Kidney capillary endothelial cell (primary cell): ENCODE measurements at places on chromosomes 2 and 18.

DNA sequence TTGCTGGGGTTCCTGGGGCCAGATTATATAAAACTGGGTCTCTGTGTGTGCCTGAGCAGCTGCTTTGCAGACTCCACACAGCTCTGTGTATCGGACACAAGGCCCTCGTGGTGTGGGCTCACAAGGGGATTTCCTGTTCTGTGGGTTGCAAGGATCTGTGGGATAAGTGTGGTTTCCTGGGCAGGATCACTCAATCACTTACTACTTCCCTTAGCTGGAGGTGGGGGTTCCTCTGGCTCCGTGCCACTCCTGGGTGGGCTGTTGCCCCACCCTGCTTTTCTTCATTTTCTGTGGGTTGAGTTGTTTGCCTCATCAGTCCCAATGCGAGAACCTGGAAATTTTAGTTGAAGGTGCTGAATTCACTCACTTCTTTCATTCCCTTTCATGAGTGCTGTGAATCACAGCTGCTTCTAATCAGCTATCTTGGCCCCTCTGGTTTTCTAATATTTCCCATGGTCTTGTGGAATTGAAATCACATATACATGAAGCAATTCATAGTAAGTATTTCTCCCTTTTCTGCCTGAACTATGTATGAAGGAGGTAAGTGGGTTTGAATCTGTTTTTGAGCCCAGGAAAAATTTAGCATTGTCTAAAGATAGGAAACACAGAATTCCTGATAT, 196.3 kb downstream of the DCDC2C start:
- DNase-seq = no peak

- no peak for DNase-seq
These were observed 34.3 kb upstream of the MRPL19 start for GRCh38 chr2:75612108-75612861.

DNA sequence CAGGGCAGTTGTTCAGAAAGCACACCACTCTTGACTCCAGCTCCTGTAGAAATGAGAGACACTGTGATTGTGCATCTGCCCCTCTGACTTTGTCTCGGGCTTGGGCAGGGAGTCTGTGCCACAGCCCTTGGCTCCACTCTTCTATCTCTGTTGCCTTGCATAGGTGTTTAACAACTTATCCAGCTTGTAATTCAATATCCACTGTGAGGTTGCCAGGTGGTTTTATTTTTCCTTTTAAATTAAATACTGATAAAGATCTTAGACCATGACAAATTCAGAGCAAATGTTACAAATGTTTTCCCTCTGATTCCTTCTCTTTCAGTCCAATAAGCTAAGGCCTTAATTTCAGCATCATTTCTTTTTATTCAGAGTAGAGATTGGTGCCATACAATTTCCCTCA, 421.7 kb downstream of the STK39 start:
- DNase-seq = no peak

DNA sequence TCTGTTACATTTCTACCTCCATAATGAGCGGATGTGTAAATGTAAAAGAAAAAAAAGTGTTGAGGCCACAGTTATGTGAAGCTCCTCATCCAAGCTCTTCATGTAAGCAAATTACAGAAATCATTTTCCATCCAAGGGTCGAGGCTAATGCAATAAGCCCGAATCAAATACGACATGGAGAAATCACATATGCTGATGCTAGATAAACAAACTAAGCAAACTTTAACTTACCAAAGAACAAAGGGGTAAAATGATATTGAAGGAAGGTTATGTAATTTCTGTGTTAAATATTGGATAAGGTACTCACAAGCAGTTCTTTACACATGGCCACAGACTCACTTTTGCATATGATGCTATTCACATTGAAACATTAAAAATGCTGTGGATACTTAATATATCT, 310.2 kb upstream of the ID2 start:
- no peak for DNase-seq

DNA sequence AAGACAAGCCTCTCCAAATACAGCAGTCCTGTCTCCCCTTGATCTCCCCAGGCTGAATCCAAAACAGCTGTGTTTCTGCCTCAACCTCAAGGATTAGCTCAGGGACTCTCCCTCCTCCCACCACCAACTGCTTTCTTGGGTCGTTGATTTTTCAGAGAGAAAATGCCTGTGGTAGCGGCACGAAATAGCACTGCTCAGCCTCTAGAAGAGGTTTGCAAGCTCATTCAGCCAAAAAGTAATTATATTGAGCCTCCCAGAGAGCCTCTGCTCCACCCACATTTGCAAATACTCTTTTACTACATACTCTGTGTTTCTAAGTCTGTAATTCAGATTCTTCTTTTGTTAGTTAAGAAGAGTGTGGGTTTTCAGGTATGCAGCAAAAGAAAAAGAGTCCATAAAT, 396.4 kb upstream of the TNP1 start:
- DNase-seq = no peak

- no peak for DNase-seq
These were observed 8.3 kb downstream of the CTAGE1 start for GRCh38 chr18:22409445-22409844.
